ENCODE measurements at places on chromosomes 11 and 22.

DNA sequence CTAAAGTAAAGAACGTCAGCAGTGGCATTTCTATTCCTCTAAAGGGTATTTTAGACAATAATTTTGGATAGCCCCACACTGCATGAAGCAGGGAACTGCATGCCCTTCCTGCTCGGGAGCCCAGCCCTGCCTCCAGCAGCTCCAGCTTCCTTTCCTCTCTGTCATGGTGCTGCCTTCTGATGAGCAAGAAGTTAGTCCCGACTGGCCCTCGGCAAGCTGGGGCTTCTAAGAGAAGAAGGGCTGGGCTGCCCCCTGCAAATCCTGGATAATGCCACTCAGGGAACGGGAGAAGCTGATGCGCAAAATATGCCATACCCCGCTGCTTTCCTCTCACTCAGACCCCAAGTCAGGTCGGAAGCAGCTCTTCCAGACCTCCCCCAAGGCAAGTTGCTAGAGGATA lies 296.4 kb downstream of the ETS1 start:
- DNase-seq = no peak

DNA sequence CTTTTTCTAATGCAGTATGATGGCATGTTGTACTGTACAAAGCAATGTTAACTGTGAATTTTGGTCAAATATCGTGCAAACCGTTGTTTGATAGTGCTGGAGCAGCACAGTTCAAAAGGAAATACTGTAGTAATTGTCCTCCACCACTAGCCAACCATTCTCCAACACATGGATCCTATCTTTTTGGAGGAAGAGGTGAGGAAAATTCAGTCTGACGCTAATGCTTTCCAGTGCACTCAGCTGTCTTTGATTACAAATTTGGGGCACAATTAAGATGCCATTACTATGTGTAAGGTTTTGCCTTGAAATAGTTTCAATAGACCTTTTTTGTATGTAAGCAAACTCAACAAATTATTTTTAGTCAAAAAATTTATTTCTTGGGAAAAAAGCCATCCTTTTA lies 240.5 kb upstream of the CCDC179 start:
- DNase-seq = no peak

GRCh38 chr22:27250886-27251285 lies 550.7 kb downstream of the MN1 start:
- no peak for DNase-seq

DNA sequence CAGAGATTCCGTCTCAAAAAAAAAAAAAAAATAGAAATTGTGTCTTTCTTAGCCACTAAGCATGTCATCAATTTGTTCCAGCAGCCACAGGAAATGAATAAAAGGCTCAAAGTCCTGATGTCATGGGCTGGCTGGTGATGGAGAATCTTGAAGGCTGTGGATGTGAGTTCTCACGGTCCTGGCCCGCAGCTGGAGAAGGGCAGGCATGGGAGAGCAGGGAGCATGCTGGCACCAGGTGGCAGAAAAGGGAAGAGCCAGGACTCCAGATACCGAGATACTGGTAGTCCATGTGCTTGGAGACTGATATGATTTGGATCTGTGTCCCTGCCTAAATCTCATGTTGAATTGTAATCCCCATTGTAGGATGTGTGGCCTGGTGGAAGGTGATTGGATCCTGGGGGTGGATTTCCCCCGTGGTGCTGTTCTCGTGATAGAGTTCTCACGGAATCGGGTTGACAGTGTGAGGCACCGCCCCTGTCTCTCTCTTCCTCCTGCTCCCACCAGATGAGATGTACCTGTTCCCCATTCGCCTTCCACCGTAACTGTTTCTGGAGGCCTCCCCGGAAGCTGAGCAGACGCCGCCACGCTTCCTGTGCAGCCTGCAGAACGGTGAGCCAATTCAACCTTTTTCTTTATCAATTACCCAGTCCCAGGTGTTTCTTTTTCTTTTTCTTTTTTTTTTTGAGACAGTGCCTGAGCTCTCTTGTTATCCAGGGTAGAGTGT lies 18.1 kb downstream of the MRGPRD start:
- no peak for DNase-seq

DNA sequence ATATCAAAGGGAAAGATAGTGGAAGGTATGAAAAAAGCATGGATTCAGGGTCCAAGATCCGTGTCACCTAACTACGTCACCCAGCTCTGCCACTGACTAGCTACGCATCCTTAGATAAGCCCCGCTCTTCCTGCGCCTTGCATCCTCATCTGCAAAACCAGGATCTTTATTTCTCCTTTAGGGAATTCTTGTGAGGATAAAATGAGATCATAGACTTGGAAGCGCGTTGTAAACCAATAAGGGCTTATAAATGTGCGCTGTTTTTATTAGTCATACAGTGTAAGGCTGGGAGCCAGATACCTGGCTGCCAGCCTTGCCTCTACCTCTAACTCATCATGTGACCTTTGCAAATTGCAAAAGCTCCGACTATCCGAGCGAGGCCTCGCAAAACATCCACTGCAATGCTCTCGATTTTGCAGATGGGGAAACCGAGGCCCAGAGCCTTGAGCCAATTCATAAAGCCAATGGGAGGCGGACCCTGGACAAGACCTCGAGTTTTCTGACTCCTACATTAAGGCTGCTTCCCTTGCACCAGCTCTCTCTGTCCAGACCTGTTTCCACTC lies 753 bp downstream of the PRPF19 start:
- DNase-seq = no peak

DNA sequence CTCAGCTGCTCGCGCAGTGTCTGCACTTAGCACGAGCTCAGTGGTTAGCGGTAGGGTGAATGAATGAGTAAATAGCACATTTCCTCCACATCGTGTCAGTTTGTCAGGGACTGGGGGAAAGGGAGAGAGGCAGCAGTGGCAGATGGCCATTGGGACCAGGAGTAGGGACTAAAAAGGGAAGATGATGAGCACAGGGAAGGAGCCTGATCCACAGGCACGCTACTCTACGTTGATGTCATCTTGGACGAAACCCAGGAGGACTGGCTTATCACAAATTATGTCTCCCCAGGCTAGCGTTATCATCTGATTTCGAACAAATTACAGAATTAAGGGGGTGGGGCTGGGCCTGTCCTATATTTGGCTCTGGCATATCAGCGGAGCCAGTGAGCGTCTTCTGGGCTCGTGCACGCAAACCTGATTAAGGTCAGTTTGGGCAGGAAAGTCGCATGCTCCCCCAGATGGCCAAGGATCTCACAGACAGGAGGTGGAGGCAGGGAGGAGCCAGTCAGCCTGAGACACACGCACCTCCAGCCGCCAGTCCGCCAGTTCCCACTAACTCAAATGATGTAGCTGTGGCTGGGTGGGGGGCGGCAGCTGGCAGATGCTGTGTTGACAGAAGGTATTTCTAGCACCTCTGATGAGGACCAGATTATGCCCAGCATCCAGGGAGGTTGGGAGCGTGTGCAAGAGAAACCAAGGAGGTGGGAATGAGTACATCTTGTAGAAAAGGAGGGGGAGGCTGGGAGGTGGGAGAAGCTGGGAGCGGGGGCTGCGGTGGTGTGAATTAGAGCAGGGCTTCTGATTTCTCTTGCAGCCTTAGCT lies 97.4 kb upstream of the PRDM11 start:
- DNase-seq = no peak

GRCh38 chr11:67272327-67273259 lies 6.3 kb downstream of the GRK2 start:
- DNase-seq = no peak

DNA sequence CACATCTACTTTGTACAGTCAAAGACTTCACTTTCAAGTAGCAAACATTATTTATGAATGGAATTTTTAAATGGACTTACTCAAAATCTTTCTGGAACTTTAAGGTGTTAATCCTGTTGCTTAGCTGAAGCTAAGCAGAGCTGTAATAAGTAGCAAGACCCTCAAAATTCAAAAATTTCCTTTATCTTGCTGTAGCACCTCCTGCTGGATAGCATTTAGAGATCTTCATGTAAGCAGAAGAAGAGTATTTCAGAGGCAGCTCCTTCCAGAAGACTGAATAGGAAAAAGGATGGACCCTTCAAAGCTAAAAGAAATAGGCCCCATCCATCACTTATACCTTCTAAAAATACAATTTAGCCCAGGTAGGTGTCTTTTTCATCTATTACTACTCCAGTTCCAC lies 3.4 kb downstream of the PHF21A start:
- DNase-seq = no peak

- no peak for DNase-seq
These were observed 1494.6 kb downstream of the TBC1D22A start for GRCh38 chr22:48256776-48257684.

DNA sequence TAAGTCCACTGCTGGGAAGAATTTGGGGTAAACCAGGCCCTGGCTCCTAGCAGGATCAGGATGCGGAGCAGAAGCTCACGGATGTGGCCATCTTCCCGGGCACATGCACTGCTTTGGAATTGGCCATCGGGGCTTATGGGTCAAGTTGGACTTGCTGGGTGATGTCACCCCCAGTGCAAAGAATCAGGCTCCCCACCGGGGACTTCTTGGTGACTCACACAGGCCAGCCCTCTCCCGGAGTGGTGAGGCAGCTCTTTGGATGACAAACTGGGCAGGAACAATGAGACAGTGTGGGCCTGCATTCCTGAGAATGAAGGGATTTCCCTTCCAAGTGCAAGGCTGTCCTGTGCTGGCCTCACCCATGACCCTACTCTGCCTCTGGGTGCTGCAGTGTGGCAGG lies 128.8 kb upstream of the ANO1 start:
- no peak for DNase-seq

- DNase-seq = no peak
These were observed 106.4 kb downstream of the TRAF6 start for GRCh38 chr11:36403661-36404060.

DNA sequence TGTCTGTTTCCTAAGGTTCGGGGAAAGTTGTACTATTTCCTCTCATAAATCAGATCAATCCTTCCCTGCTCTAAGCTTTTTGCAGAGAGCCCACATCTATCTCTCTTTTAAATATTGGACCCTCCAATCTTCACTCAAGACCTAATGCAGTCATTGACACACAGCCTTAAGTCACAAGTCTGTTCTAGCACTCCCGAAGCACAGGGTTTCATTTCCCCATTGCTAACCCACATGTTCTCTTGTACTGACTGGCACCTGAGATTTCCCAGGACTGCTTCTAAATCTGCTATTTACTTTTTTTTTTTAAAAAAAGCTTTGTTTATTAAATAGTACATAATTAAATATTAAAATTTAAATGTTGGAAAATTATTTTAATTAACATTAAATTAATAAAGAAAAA lies 674.7 kb downstream of the TBC1D22A start:
- no peak for DNase-seq

- no peak for DNase-seq
These were observed 1.2 kb downstream of the DNAJC4 start for GRCh38 chr11:64231546-64231945.

GRCh38 chr22:42621505-42622002 lies 6.9 kb upstream of the POLDIP3 start:
- DNase-seq = peak; percentile 87

- no peak for DNase-seq
These were observed 8.0 kb downstream of the APLP2 start for GRCh38 chr11:130077671-130078070.

DNA sequence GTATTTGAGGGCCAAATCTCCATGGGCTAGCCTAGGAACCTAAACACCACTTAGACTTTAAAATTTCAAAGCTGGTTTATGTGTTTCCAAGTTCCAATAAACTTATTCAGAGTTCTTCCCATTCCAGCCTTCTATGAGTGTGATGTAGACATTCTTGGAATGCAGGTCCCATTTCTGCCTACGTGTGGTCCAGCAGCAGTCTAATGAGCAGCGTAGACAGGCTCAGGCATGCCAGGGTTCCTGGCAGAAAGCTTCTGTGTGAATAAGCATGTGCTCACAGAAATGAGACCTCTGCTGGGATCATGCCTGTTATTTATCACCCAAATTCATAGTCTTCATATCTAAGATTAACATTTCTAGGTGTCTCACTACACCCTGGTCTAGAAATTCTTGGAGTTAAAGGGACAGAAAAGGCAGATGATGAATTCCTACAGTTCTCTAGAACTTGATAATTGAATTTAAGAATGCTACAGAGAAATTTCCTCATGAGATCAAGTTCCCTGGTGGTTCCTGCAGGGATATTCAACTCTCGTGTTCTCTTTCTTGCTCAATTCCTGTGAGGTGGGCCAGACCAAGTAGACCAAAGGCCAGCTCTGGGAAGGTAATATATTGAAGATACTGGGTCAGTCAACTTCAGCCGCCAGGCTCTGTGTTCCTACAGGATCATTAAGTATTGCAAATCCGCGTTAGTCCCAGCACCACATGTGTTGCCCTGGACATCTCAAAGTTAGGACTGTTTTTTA lies 17.6 kb downstream of the RNF185 start:
- DNase-seq = no peak

DNA sequence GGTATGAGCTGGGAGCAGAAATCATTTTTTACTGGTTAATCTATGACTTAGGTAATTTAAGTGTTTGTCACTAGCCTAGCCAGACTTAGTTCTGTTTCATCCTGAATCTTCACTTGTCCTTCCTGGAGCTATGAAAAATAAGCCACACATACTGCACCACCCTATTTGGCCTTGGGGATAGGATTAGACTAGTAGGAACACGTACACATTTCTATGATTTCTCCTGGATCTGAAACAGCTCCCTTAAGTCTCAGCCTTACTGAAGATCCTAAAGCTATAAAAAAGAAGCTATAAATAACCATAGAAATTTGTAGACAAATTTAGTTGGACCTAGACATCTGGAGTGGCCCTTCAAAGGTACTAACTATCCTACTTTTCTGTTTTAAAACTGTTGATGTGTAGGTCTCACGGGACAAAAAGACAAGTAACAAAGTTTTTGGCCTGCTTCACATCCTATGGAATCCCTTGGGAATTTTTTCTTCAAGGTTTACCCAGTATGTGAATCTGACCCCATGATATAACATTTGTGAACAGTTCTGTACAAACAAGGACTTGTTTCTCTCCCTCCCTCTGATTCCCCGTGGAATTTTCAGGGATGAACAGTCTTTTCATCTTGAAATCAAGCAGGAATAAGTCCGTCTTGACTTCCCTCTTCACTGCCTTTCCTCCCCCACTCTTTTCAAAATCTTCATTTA lies 275.0 kb downstream of the FAM76B start:
- DNase-seq = no peak

DNA sequence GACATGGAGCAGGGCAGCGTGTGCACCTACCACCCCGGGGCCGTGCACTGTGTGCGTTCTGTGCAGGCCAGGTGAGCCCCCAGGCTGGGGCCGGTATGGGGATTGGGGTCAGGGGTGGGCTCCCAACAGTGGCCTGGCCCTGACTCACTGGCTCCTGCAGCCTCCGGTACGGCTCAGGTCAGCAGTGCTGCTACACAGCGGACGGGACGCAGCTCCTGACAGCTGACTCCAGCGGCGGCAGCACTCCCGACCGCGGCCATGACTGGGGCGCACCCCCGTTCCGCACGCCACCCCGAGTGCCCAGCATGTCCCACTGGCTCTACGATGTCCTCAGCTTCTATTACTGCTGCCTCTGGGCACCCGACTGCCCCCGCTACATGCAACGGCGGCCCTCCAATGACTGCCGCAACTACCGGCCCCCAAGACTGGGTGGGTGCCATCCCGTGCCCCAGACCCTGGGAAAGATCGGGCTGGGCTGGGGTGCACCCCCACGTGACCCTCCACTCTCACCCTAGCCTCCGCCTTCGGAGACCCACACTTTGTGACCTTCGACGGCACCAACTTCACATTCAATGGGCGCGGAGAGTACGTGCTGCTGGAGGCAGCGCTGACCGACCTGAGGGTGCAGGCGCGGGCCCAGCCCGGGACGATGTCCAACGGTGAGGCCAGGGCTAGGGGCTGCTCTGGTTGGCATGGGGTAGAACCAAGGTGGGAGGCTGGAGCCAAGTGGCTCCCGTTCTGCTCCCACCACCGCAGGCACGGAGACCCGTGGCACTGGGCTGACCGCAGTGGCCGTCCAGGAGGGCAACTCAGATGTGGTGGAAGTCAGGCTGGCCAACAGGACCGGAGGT lies 4.4 kb downstream of the SUSD2 start:
- no peak for DNase-seq

Data from GM12892 (cell line).